Transverse colon (tissue), 4 donors: ENCODE measurements at places on chromosomes 5 and 9.

- no peak for DNase-seq
Measured at GRCh38 chr5:36209664-36210063, 32.1 kb downstream of the NADK2 start.

- DNase-seq = no peak
Measured at GRCh38 chr5:76376148-76376865, 26.8 kb upstream of the IQGAP2 start.

- no peak for DNase-seq
Measured at GRCh38 chr5:155087036-155087435, 73.5 kb downstream of the KIF4B start.

- no peak for DNase-seq
Measured at GRCh38 chr5:173515526-173515925, 100.9 kb downstream of the BOD1 start.

- no peak for DNase-seq
Measured at GRCh38 chr9:14497476-14497875, 183.5 kb upstream of the NFIB start.

DNA sequence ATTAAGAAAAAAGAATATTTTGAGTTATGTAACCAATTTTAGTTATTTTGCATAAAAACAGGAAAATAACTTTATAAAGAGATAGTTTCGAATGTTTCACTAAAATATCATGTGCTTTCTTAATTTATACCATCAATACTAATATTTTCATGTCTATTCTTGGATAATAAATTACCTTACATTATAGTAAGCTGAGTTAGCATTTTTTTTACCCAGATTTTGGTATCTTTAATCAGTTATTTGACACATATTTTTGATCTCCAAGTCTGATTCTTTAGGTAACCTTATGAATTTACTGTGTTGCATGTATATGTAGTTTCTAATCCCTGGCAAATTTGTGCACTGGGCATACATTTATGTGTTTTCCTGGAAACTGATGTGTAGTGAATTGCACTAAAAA lies 138.0 kb downstream of the KDM4C start:
- no peak for DNase-seq

GRCh38 chr5:8953911-8954438 lies 591.9 kb downstream of the SEMA5A start:
- no peak for DNase-seq

GRCh38 chr9:98609646-98610045 lies 99.1 kb downstream of the GABBR2 start:
- DNase-seq = no peak

DNA sequence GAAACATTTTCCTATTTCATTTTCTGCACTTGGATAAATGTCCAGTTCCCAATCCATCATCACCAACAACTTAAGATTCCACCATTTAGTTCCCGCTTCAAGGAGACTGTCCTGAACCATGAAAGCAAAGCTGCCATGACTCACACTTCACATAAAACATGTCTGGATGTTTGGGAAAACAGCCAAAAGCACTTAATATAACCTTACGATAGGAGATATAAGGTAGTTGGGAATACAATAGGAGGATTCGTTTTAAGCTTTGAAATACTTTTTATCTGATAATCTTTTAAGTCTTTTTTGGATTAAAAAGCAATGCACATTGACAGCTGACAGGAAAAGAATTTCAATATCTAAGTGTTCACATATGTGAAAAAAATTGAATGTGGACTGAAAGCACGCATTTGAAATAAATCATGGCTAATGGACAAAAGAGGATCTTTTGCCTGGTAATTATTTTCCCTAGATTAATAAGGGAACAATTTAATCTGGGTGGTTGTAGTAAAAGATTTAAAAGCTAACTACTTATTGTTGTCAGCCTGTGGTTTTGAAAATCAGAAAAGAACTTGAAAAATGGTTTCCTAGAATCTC lies 17.3 kb upstream of the TGFBI start:
- DNase-seq = no peak

DNA sequence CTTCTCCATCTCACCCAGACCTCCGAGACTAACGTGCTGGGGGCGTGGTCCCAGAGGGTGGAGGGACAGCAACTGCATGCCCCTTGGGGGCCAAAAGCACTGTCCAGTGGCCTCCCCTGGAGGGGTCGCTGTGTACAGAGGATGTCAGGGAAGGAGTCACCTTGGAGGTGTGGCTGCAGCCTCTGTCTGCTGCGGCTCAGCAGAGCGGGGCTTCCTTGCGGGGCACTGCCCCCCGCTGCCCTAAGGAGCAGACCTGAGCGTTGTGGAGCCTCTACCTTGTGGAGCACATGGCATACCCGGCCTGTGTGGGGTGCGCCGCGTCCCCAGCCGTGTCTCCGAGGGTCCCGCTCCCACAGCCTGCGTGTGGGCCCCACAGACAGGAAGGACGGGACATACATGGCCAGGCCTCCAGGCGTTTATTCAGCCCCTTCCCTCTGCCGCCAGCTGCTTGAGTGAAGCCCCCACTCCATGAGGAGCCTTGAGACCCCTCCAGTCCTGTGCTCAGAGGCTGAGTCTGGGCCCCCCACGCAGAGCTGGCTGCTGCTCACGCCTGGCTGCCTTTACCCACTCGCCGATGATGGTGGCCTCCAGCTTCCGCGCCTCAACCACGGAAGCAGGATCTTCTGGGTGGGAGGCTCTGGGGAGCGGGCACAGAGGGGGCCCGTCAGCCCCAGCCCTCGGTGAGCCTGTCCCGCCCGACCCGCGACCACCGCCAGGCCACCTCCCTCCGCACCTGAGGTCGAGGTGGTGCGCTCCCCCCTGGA lies 4.2 kb downstream of the DPP7 start:
- DNase-seq = no peak

DNA sequence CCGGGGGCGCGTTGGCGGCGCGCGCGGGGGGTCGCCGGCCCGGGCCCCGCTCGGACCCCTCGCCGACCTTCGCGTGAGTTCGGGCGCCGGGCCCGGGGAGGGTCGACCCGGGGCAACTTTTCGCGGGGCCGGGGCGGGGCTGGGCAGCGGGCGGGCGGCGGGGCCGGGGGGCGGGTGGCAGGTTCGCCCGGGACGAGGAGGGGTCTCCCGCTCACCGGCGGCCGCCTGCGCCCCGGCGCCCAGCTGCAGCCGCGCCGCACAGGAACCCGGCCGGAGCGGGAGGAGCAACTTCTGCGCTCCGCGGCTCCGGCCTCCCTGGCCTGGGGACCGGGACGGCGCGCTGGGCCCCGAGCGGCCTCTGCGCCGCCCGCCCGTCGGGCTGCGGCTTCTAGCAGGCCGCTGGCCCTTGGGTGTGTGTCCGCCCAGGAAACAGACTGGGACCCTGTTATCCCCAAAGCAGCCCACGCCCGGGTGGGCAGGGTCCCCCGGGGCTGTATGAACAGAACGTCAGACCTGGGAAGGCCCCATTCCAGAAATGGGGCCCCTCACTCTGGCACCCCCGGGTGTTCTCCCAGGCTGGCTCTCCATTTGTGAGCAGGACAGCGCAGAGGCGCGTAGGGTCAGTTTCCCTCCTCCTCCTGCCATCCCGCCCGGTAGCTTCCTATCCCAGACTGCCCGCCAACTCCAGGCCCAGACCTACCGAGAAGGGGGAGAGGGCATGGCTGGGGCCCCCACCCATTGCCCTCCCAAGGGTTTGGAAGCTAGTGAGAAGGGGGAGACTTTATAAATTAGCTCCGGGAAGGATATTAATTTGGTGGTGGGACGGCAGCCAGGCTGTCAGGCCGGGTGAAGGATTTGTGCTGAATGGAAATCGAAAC lies 708 bp downstream of the RXRA start:
- DNase-seq = no peak

- no peak for DNase-seq
Measured at GRCh38 chr5:35036536-35036935, 11.2 kb downstream of the AGXT2 start.

- no peak for DNase-seq
Measured at GRCh38 chr5:44167540-44167939, 221.7 kb downstream of the FGF10 start.

GRCh38 chr5:172347496-172348052 lies 64.0 kb upstream of the UBTD2 start:
- no peak for DNase-seq

GRCh38 chr5:3460416-3460815 lies 135.2 kb upstream of the IRX1 start:
- no peak for DNase-seq

DNA sequence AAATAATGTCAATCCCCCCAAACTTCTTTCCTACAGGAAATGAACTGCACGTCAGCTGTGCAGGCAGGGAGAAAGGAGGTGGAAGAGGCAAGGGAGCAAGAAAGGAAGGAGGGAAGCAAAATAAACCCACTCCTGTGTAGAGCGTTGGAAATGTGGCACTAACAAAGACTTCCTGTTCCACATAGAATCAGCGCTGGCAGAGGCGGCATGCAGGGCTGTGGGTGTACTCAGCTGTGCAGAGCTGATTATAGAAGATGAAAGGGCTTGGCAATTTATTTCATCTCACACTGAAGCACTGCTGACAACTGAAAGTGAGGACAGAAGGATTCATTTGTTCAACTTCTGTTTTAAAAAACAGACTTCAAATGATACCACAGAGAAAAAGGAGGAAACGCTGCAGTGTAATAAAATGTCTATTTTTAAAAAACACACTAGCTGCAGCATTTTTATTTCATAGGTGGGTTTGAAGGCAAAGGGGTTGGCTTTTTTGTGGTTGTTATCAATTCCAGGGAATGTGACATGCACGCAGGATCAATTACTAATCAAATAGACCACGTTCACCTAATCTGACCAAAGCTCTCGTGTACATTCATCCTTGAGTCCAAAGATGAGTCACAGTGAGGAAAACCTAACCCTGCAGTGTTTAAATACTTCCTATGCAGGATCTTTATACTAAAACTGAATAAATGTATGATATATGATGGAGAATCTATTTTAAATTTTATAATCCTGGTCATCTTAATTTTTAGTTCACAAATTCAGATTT lies 583.5 kb downstream of the ZNF608 start:
- peak; percentile 47 for DNase-seq

GRCh38 chr5:116355819-116356601 lies 218.6 kb downstream of the SEMA6A start:
- no peak for DNase-seq

DNA sequence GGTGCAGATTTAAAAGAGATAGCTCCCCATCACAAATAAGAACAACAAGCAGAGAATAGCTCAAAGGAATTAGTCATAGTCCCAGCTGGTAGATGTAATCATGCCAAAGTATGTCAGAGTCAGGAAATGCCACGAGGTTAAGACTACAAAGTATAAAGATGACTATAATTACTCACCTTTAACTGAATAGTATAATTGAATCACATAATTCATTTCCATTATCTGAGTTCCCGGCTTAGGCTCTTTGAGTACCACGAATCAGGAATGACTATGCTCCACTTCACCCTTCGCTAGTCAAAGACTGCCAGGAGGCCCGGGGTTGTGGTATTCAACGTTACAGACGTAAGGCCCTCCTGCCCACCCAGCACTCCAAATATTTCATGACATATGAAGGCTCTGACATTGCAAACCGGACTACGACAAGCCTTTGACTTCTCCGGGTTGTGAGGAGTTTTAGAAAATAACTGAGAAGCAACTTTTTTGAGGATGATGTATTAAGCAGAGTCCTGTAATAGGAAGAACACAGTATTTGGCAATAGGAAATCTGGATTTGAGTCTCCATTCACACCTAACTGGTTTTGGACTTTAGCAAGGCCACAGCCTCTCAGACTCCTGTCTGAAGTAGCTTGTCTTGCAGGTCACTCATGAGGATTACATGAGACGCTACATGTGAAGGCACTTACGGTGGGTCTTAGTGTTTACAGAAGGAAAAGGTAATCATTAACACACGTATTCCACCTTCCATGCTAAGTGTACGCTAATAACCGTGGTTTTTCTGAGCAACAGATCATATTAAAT lies 64.6 kb downstream of the ENC1 start:
- no peak for DNase-seq

GRCh38 chr9:113624721-113625120 lies 161.2 kb downstream of the RGS3 start:
- DNase-seq = no peak

GRCh38 chr9:137960496-137960895 lies 82.9 kb downstream of the CACNA1B start:
- DNase-seq = no peak

GRCh38 chr9:125911861-125912644 lies 164.9 kb downstream of the PBX3 start:
- no peak for DNase-seq

- DNase-seq = no peak
Measured at GRCh38 chr5:64301566-64301965, 135.9 kb downstream of the RNF180 start.

- no peak for DNase-seq
Measured at GRCh38 chr9:123099042-123099441, 65.6 kb downstream of the GPR21 start.

GRCh38 chr5:58075907-58076306 lies 384.0 kb downstream of the PLK2 start:
- no peak for DNase-seq

GRCh38 chr5:42923710-42924109 lies 112.0 kb upstream of the SELENOP start:
- no peak for DNase-seq

- DNase-seq = no peak
Measured at GRCh38 chr9:24518545-24518944, 27.2 kb downstream of the IZUMO3 start.

- DNase-seq = no peak
Measured at GRCh38 chr5:116042375-116042774, 10.1 kb downstream of the ARL14EPL start.

- no peak for DNase-seq
Measured at GRCh38 chr9:90169490-90169889, 473.1 kb downstream of the DIRAS2 start.

GRCh38 chr9:3698076-3698475 lies 172.3 kb upstream of the RFX3 start:
- DNase-seq = no peak

GRCh38 chr5:75130818-75131349 lies 78.5 kb upstream of the GCNT4 start:
- no peak for DNase-seq

DNA sequence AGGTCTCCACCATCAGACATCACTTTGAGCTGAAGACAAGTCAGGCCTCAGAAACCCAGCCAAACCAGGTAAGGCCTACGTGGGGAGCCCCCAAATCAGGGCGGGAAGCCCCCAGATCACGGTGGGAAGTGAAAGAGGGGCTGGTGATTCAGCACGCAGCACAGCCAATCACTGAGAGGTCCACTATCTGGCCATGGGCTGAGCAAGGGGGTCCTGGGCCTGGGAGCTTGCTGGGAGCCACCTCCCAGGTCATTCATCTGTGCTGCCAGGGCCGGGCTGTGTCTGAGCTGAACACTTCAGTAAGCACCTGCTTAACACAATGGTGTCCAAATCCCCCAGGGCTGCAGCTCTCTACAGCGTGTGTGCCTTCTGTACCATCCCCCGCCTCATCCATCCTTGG lies 15.5 kb downstream of the MED10 start:
- no peak for DNase-seq

DNA sequence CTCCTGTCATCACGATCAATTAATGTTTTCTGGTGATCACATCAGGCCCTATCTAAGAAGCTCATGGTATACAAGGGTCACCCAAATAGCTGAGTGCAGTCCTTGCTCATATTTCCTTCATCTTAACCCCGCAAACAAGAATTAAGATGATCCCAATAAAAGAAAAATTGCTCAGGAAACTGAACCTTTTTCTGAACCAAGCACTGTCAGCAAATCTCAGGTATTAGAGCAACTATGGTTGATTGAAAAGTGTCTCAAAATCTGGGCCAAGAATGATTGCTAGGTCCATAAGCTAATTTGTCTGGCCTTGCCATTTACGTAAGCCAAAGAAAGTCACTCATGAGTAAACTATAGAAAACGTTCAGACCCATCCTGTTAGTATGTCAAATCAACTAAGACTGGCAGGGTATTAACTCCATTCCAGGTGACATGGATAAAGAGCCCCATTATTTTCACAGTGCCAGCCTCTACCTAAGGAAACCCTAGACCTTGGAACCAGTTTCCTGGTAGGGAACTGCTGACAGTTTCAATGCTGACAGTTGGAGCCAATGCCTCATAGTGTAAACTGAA lies 209.3 kb downstream of the DEPDC1B start:
- DNase-seq = no peak
